ENCODE measurements at places on chromosomes 16 and 17.
A peak's percentile ranks its signal among the peaks of the same experiment; 100 is the strongest.

- peak; percentile 59 for DNase-seq
Observed at GRCh38 chr17:50953831-50954601, 87.9 kb upstream of the TOB1 start.

- peak; percentile 66 for DNase-seq
Observed at GRCh38 chr16:19898924-19899604, 14.4 kb upstream of the GPRC5B start.

DNA sequence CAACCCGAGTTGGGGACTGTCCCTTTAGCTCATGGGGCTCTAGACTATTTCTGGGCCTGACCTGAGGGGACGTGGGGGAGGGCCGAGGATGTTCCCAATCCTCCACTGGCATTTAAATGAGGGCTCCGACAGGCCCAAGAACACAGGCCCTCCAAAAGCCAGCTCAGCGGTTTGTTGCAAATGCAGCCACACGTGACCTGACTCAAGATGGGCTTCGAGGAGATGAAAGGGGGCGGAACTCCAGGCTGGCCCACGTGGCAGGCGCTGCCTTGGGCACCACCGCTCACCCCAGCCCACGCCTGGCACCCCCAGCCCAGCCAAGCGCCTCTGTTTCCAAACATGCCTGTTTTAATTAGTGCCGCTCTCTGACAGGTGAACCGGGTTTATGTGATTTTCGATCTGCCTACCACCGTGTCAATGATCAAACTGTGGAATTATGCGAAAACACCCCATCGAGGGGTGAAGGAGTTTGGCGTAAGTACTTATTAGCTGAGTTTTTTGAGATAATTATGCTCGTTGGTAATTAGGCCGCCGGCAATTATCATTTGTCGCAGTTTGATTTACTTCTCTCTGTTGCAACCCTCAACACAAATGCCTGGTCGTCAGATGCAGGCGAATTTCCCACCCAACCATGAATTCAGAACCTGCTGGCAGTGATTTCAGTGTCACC, 226.7 kb downstream of the KATNIP start:
- DNase-seq: no peak

DNA sequence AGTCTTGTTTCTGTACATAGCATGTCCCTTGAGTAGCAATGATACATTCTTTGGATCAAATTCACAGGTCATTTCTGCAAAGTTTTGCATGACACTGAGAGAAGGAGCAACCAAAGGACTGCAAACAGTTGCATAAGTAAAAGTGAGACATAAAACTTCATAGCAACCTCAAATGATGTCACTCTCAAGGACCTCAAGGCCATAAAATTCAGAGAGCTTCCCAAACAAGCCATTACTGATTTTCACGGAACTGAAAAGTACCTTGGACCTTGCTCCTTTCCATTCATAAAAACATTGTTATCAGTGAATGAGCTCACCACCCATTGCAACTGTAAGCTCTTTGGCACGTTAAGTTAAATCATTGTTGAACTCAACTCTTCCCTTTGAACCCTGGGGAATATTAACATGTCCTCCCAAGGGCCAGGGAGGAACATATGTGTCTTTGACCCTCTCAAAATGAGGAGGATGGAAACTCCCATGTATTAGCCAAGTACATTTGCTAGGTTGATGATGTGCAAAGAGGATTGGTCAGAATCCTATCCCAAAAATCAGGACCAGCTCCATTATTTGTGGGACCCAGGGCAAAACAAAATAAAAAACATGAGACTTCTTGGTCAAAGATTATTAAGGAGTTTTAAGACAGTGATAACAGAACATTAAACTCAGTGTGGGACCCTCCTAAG, 275.0 kb upstream of the DYNLRB2 start:
- no peak for DNase-seq

GRCh38 chr16:87657621-87658192, 55.4 kb downstream of the JPH3 start:
- DNase-seq: no peak

DNA sequence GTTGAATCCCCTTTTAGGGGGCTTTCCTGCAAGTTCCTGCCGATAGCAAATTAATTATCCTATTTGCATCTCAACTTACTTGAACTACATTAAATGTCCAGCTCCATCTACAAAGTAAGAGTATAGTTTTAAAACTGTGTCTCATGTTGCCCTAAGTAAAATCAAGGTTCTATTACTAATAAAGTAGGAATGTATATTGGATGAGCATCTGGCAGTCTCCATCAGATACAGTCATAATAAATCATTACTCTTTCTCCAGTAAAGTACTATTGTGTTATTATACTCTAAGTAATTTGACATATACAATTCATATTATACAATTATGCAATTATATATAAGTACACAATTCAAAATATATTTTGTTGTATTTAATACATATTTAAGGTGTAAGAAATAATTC, 249.3 kb downstream of the CEP112 start:
- DNase-seq: no peak

DNA sequence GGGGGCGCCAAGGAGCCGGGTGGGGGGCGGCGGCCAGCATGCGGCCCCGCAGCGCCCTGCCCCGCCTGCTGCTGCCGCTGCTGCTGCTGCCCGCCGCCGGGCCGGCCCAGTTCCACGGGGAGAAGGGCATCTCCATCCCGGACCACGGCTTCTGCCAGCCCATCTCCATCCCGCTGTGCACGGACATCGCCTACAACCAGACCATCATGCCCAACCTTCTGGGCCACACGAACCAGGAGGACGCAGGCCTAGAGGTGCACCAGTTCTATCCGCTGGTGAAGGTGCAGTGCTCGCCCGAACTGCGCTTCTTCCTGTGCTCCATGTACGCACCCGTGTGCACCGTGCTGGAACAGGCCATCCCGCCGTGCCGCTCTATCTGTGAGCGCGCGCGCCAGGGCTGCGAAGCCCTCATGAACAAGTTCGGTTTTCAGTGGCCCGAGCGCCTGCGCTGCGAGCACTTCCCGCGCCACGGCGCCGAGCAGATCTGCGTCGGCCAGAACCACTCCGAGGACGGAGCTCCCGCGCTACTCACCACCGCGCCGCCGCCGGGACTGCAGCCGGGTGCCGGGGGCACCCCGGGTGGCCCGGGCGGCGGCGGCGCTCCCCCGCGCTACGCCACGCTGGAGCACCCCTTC, 484 bp downstream of the FZD2 start:
- DNase-seq: no peak

- DNase-seq: no peak
Observed at GRCh38 chr16:85422196-85422631, 190.9 kb upstream of the GSE1 start.

All from COLO829 (cell line).